ENCODE measurements at places on chromosomes 2 and 18. TPM values are rescaled to one million over a fixed set of nuclear protein-coding genes. Genes with fewer than 3 reads are reported as not detected.

CKAP2L gene
- total RNA-seq: 45.5 TPM

FAM210A gene
- total RNA-seq: 20.3 TPM

HRH4 gene
- total RNA-seq: 0.10 TPM

ADI1 gene
- total RNA-seq: 24.1 TPM
